D721Med (cell line): ENCODE measurements at places on chromosomes 1 and 21.

- no peak for DNase-seq
Measured at GRCh38 chr1:206847337-206847834, 18.0 kb upstream of the IL20 start.

- no peak for DNase-seq
Measured at GRCh38 chr1:54559771-54560231, 11.8 kb downstream of the ACOT11 start.

DNA sequence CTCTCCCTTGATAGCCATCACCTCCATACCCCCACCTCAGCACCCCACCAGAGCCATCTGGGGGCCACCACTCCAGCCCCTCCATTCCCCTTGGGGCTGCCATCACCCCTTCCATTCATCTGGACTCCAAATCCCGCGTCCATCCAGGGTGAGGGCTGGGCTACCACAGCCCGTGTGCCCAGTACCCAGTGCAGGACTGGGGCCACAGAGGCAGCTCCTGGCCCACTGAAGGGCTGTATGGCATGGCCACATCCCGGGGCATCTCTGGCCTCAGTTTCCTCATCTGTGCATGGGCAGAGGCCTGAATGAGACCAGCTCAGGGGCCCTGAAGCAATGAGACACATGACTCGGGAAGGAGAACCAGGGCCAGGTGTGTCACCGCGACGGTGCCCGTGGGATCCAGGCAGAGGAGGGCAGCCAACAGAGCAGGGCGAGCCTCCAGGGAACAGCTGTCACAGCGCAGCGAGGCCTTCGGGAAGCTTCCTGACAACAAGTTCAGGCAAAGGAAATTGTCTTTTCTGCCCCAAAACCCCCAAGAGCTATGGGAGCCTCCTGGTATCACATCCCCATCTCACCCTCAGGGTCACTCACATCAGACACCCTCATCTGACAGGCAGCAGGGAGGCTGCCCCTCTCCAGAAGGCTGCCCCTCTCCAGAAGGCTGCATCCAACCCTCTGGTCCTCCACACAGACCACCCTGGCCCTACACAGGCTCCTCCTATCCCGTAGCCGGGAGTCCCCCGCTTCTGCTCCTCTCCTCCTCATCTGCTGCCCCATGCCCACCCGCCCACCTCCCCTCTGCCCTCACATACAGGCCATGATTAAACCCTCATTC is 76.3 kb downstream of the MEGF6 start:
- no peak for DNase-seq

DNA sequence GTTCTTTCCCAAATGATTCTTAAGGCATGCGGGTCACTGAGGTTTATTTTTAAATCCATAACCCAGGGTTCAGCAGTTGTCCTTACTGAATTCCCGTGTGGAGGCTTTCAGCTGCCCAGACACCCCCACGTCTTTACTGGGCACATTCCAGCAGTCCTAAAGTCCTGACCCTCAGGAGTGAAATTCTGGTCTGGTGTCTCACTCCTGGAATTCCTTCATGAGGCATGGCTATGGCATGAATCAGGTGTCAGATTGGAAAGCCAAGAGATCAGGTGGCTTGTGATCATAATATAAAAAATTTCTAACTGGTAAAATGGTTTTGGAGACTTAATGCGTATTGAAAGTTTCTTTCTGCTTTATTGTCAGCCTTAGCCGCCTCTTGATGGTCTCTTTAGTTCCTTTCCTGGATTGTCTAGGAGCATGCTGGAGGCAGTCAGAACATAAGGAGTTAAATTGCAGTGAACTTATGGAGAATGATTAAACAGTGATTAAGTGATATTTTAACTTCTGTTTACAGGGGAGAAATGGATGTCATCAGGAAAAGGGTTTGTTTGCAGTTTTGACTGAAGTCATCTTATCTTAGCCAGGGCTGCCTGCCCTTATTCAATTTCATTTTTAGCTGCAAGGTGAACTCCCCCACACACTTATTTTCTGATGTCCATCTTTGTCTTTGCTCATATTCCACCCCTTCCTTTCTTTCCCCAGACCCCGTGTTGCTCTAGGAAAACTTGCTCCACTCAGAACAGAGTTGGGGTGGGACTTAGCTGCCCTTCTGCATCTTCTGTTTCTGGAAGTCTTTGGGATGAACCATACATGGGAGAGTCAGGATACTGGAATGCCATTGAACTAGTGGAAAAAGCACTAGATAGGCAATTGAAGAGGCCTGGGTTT is 25.7 kb upstream of the MACF1 start:
- DNase-seq, result no peak

DNA sequence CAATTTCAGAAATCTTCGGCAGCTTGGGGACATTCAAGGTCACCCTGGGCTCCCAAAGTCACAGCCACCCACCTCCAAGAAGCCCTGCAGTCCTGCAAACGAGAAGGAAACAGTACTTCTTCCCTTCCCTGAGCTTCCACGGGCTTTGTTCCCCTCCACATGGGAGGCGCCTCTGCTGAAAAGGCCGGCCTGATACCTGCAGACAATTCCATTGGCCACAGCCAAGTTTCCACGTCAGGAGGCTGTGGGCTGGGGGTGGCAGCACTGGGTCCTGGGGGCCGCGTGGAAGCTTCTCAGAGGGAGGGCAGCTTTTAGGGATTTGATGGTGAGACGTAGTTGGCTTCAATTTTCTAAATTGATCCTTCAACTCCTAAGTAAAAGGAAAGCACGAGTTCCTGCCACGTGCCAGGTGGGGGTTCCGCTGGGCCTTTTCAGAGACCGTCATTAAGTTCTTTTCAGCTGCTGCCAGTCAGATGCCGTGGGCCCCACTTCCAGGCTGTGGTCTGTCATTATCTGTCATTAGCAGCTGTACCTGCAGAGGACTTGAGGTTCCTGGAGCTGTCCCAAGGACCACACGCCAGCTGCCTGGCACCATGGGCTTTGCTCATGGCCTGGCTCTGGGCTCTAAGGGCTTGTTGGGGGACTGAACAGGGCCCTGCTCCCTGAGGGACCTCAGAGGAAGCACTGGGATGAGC is 98.7 kb downstream of the CRYAA start:
- no peak for DNase-seq

GRCh38 chr1:2279210-2279639 is 51.1 kb downstream of the SKI start:
- no peak for DNase-seq

GRCh38 chr21:38712664-38713063 is 93.1 kb upstream of the ETS2 start:
- DNase-seq, result no peak

- no peak for DNase-seq
Measured at GRCh38 chr1:235928197-235928596, 61.5 kb upstream of the LYST start.

DNA sequence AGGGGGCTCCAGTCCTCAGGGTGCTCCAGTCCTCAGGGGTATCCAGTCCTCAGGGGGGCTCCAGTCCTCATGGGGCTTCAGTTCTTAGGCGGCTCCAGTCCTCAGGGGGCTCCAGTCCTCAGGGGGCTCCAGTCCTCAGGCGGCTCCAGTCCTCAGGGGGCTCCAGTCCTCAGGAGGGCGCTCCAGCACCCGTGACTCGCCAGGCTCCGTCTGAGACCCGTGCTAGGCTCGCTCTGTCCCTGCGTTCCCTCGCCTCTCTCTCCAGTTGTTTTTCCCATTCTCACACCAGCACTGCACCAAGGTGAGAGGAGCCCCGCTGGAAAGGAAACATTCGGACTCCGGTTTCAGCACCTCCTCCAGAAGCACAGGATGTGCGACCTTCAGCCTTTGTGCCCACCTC is 9.4 kb upstream of the OR2M2 start:
- no peak for DNase-seq

GRCh38 chr21:34907461-34908418 is 141.4 kb downstream of the RUNX1 start:
- DNase-seq, result no peak

DNA sequence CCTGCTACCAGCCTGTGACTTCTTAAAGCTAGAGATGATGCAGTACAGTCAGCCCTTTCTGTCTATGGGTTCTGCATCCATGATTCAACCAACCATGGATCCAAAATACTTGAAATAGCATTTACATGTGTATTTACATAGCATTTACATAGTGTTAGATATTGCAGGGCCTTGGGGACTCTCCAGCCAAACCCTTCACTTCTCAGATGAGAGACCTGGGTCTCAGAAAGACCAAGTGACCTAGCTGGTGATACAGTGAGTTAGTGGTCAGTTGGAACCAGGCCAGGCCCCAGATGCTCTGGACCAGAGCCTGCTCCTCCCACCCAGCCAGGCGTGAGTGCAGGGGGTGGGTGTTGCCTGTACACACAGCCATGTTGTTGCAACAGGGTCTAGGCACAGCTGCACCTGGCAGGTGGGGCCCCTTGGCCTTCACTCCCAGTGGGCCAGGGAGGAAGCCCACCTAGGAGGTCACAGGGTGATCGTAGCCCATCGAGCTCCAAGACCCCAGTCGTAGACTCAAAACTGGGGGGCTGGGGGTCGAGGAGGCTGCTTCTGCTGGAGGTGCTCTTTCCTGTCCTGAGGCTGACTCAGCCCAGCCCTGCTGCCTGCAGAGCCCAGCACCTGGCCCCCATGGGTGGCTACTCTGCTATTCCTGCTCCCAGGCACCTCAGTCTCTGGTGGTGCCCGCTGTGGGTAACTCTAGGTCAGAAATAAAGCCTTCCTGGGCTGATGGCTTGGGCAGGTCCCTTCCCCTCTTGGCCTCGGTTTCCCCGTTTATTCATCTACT is 7.7 kb downstream of the TMEM61 start:
- no peak for DNase-seq

DNA sequence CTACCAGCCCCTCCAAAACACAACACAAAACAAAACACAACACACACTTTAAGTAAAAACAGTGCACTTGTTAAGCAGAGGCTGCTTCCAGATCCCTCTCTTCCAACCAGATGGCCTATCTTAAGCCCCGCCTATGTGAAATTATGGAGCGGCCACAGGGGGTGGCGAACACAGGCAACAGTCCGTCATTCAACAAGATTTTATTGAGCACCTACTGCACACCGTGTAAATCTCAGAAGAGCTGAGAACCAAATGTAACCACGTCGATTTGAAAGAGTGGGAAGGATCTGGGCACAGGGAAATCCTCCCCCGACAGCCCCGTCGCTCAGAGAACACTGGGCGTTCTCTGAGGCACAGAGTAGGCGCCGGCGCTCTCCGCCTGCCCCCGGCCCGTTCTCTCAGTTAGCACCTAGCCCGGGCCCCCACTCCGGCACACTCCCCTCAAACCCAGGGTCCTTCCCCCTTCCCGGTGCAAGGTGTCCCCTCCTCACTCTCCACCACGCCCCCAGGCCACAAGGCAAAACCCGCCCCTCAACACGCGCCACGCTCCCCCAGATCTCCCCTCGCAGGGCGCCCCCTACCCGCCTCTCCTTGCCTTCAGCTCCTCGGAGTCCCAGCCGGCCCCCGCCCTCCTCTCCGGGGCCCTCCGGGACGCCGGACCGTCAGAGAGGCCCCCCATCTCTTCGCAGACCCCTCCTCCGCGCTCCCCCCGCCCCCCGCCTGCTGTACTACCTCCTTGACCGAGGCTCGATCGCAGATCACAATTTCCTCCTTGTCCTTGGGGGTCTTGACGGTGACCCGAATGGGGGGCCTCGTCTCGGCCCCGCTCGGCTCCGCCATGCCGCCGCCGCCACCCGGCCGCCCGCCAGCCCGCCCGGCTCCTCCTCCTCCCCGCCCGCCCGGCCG is 483 bp downstream of the UBQLN4 start:
- DNase-seq, result no peak

- DNase-seq, result no peak
Measured at GRCh38 chr21:36708286-36709029, 9.5 kb downstream of the SIM2 start.

DNA sequence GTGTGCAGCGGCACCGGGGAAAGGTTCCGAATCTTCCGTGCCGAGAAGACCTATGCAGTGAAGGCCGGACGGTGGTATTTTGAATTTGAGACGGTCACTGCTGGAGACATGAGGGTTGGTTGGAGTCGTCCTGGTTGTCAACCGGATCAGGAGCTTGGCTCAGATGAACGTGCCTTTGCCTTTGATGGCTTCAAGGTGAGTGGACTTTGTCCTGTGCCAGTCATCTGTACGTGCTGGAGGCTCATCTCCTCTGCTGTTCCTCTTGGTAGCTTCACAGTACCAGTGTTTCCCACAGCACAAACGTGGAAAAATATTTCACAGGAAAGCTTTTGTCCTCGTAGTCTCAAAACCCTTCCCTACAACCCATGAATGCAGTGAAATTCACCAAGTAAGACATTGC is 324.1 kb downstream of the ZP4 start:
- DNase-seq, result no peak

- no peak for DNase-seq
Measured at GRCh38 chr1:21206117-21206516, 29.4 kb upstream of the EIF4G3 start.

GRCh38 chr1:206739411-206740076 is 31.0 kb upstream of the IL19 start:
- no peak for DNase-seq

DNA sequence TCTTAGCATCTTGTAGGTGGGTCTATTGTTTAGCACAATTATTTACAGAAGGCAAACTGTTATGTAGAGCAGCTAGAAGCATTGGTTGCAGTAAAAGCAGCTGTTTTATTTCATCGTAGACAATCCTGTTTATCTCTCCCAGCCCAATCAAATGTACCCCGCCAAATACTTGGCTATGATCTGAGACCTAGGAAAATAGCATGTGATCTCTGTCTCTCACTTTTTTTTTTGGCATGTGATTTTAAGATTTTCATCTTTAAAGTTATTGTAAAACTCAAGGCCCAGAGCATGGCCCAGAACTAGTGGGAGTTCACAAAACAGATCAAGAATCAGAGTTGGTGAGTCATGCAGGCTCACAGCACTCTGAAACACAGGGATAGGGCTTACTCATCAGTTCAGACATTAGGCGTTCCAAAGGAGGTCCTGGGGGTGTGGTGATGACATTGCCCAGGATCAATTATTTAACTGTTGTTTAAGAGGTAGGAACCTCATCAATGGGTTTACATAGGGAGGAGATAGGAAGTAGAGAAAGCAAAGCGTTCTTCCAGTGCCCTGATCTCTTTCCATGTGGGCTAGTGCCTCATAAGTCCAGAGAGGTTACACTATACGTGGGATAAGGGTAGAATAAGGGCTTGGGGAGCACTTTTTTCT is 40.2 kb downstream of the TBX19 start:
- DNase-seq, result no peak

DNA sequence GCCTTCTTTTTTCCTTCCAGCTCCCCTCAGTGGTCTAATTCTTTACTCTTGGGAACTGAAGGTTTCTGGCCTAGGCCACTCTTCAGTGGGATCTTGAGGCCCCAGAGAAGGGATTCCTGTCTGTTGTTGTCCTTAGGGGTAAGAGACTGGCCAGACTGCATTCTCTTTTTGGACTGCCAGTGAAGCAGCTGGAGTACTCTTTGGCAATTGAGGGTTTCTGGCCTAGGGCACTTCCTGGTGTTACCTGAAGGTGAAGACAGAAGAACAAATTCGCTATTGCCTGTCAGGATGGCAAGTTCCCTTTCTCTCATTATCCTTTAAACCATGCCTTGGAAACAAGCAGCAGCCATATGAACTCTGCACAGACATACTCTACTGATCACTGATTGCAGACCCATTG is 286.6 kb upstream of the ZP4 start:
- no peak for DNase-seq

DNA sequence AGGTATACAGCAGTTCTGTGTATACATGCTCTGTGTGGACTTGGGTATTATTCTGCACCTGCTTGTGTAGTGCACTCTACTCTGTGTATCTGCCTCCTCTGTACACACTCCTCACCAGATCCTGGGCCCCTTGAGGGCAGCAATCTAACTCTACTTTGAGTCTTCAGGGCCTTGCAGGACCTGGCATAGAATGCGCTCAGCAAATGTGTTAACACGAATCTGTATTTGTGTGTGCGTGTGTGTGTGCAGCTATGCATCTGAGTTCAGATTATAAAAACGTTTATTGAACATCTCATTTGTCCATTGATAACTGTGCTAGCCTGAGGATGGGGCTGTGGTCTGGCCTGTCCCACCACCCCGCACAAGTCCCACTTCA is 3.9 kb upstream of the MEF2D start:
- DNase-seq, result no peak
